Left renal pelvis (tissue), 4 donors: ENCODE measurements at places on chromosomes 12 and 14.

GRCh38 chr14:34234258-34234657 lies 227.8 kb downstream of the SPTSSA start:
- DNase-seq: no peak

- DNase-seq: peak; percentile 78
Measured at GRCh38 chr14:105398044-105398725, at the start of gene TEX22. TEX22 (plus strand) TSS chr14:105398538; CDS start chr14:105399341, 803 bp downstream.

DNA sequence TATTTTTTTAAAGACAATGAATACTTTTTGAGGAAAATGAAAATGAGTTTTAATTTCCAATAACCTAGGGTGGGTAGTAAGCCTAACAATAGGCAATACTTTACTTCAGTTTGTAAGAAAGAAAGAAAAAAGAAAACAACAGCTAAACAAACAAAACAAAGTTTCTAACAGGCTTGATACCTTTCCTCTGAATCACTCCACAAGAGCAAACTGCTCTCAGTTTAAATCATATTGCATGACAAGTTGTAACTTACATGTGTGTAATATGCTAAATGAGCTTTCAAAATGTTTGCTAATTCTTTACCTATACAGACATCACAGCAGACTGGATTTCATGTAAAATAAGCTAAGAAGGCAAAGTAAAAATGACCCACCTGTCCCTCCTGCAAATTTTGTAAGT lies 6.7 kb upstream of the LMO3 start:
- DNase-seq: no peak

- no peak for DNase-seq
Measured at GRCh38 chr12:56007564-56008559, 10.8 kb downstream of the SUOX start.

DNA sequence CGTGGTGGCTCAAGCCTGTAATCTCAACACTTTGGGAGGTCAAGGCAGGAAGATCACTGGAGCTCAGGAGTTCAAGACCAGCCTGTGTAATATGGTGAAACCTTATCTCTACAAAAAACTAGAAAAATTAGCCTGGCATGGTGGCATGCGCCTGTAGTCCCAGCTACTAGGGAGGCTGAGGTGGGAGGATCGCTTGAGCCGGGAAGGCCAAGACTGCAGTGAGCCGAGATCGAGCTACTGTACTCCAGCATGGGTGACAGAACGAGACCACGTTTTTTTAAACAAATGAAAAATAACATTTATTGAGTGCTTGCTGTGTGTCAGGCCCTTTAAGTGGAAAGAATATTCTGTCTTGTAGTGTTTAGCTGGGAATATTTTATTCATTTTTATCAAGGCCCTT lies 26.6 kb upstream of the CLMN start:
- no peak for DNase-seq

DNA sequence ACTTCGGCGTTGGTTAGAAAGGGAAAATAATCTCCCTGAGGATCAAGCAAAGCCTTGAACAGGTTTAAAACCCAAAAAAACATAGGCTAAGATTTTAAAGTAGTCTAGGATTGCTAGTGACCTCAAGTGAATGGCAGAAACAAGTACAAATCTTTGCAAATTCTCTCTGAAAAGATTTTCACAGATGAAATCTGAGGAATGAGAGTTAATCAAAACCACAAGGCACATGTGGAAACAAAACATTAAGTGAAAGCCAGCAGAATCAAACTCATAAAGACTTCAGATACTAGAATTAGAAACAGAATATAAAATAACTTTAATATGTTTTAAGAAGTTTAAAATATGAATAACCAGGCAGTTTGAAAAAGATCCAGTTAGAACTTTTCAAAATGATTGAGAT lies 52.2 kb upstream of the CFL2 start:
- no peak for DNase-seq

- no peak for DNase-seq
Measured at GRCh38 chr14:90177539-90178189, 78.7 kb upstream of the PSMC1 start.

DNA sequence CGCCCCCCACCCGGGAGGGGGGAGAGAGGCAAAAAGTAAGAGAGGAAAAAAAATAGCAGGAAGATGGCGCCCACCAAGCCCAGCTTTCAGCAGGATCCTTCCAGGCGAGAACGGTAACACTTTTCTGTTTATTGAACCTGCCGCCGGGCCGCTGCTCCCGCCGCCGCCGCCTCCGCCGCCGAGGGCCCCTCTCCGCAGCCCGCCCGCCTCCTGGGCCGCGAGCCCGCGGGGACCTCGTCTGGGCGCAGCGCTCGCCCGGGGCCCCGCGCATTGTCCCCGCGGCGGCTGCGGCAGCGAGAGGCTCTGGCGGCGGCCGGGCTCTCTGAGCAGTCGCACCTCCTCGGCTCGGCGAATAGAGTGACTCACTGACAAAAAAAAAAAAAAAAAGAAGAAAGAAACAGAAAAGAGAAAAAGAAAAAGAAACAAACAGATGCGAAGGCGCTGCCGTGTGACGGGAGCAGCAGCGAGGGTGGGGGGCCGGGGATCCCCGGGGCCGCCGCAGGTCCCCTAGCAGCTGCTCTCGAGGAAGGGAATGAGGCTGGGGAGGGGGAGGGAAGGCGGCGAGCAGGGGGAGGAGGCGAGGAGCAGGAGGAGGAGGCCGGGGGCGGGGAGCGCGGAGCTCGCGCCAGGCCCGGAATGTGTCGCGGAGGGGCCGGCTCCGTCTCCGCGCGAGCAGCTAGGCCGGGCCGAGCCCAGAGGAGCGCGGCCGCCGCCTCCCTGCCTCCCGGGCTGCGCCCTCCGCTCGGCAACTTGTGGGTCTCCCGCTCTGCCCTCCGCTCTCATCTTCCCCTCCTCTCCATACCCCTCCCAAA lies 781 bp downstream of the NPAS3 start:
- no peak for DNase-seq

GRCh38 chr14:64658201-64658600 lies 46.0 kb upstream of the PLEKHG3 start:
- no peak for DNase-seq

DNA sequence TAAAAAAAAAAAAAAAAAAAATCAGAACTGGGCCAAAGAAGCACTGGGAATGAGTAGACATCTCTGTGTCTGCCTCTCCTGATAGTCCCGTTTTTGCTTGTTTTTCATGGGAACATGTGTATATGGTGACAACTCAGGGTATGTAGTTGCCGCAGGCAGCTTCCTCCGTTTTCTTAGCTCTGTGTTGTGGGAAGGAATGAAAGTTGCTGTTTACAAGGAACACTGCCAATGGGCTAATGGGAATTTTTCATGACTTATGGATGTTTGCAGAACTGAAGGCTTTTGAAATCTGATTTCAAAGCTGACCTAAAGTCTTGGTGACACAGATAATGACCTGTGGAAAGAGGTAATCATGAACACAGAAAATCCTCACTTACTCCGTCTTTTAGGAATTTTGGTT lies 146.4 kb upstream of the BTG1 start:
- DNase-seq: no peak

DNA sequence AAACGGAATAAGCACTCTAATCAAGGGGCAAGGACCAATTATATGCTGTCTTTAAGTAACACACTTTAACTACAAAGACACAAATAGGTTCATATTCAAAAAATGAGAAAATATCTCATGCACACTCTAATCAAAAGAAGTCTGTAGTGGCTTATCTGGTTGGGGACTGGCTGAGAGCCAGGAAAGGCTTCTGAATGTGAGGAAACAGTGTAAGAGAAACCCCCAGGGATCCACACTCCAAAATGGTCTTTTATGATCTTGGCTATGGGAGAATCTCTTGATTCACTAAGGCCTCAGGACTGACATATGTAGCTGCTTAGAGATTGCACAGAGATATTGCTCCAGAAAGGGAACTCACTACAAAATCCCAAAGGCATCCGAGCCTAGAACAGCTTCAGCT lies 10.3 kb downstream of the CTSG start:
- DNase-seq: no peak

DNA sequence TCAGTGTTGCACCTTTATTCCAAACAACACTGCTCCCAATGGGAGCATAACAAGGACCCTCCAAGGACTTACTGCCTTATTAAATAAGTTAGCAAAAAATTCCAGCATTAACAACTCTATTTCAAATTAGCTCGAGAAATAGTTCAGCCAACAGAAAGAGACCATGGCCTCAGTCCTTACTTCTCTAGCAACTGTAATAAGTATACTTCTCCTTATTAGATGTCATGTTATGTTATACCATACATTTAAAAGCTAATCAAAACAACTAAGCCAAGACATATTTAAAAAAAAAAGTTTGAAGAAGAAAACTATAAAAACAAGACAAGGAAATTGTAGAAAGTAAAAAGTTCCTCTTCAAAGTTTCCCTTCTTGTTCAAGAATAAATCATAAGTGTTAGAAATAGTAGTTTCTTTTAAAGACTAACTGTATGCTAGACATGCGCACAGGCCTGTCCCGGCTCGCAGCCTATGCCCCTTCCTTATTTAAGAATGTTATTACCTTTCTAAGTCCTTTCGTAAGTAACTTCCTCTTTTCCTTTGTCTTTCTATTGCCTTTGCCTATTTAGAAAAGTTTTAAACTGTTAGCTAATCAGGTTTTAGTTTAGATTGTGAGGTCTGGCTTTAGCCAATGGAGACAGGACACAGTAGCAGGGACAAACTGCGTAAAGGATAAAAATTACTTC lies 68.6 kb downstream of the RESF1 start:
- DNase-seq: no peak

DNA sequence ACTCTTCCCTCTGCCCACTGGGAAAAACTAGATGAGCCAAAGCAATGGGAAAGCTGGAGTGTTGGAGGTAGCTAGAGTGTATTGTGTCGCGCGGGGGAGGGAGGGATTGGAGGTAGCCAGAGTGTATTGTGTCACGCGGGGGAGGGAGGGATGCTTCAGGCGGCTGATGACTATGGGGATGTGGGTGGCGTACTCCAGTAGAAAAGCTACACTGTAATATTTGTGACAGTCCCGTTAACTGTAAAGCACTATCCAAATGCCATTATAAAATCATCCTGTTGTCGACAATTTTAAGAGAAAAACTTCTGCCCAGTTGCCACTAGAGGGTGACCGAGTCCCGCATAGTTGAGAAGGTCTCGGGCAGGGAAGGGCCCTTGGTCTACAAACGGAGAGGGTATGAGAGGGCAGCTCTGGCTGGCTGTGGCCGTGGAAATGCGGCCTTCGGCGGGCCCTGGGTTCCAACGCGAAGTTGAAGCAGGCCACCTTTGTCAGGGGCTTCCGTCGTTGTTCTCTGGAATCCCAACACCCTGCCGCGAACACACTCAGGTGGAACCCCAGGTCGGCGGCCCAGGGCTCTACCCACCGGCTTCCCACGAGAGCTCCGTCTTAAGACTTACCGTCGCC lies 15.1 kb upstream of the PLEK2 start:
- DNase-seq: peak; percentile 63

DNA sequence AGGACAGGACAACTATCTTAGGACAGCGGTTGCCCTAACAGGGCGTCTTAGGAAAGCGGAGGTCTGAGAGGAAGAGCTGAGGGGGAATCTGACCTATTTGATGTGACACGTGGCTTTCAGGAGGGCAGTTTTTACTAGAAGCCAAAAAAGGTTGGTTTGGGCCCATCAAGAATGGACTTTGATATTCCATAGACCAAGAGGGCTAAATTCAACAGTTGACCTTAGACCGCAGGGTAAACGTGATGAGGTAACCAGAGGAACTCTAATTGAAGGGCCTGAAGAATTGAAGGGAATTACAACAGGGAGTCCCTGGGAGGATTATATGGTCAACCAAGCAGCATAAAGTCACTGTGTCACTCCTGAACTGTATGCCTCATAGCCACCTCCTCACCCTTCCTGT lies 11.5 kb downstream of the C1S start:
- DNase-seq: no peak

DNA sequence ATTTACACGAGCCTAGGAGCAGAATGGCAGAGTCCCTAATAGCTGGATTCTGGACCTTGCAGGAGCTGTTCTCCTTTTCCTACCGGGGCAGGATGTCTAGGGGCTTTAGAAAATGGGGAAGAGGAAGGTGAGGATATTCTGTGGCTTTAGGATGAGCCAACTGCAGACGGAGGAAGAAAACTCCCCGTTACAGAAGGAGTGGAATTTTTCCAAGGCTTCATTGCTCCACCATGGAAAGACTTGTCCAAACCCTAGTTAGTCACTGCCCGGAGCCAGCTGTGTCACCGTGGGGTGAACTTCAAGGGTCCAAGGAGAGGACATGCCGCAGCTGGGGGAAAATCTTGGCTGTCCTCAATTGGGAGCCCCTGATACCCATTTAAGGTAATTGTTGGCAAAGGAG lies 41.6 kb downstream of the FOS start:
- DNase-seq: no peak

DNA sequence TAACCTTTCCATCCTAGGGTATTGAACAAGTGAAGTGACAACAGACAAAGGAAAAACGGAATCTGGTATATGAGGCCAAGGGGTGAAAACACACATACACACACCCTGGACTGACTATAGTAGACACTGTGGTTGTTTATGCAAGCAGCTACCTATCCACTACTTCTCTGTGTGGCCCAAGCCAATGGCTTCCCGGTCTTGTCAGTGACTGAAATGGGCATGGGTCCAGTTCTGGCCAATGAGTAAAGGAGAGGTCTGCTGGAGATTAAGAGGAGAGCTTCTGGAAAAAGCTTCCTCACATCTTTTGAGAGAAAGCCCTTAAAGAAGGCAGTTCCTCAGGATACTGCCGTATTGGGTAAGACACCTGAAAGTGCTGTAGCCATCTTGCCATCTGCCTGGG lies 19.3 kb downstream of the MBIP start:
- no peak for DNase-seq
